ENCODE measurements at places on chromosomes 12 and 14. TPM values are rescaled to one million over a fixed set of nuclear protein-coding genes. Genes with fewer than 3 reads are reported as not detected.
A peak's percentile ranks its signal among the peaks of the same experiment; 100 is the strongest.

The ACOT6 gene
- not detected for total RNA-seq

The GRIN2B gene
- total RNA-seq = not detected

GRCh38 chr12:62631471-62632410 is 165.1 kb downstream of the MON2 start:
- H3K27ac ChIP-seq = no peak overlapping the region
- peaks cover 16% of the 10 kb centered on the region for H3K4me1 ChIP-seq
- H3K36me3 ChIP-seq = no peaks in the 10 kb centered on the region
- peak overlapping the region; percentile 41 for H3K4me3 ChIP-seq

GRCh38 chr14:67221248-67221981 is 19.8 kb upstream of the PALS1 start:
- no peaks in the 10 kb centered on the region for H3K27me3 ChIP-seq
- no peak overlapping the region for H3K27ac ChIP-seq
- H3K4me1 ChIP-seq = no peaks in the 10 kb centered on the region

The TOMM20L gene
- total RNA-seq = 0.56 TPM

- no peak overlapping the region for H3K4me3 ChIP-seq
- peak overlapping the region; percentile 31 for H3K27ac ChIP-seq
- H3K4me1 ChIP-seq = peaks cover 14% of the 10 kb centered on the region
- H3K27me3 ChIP-seq = no peaks in the 10 kb centered on the region
- no peaks in the 10 kb centered on the region for H3K36me3 ChIP-seq
Measured at GRCh38 chr14:94945615-94946014, 175.7 kb upstream of the GSC start.

DNA sequence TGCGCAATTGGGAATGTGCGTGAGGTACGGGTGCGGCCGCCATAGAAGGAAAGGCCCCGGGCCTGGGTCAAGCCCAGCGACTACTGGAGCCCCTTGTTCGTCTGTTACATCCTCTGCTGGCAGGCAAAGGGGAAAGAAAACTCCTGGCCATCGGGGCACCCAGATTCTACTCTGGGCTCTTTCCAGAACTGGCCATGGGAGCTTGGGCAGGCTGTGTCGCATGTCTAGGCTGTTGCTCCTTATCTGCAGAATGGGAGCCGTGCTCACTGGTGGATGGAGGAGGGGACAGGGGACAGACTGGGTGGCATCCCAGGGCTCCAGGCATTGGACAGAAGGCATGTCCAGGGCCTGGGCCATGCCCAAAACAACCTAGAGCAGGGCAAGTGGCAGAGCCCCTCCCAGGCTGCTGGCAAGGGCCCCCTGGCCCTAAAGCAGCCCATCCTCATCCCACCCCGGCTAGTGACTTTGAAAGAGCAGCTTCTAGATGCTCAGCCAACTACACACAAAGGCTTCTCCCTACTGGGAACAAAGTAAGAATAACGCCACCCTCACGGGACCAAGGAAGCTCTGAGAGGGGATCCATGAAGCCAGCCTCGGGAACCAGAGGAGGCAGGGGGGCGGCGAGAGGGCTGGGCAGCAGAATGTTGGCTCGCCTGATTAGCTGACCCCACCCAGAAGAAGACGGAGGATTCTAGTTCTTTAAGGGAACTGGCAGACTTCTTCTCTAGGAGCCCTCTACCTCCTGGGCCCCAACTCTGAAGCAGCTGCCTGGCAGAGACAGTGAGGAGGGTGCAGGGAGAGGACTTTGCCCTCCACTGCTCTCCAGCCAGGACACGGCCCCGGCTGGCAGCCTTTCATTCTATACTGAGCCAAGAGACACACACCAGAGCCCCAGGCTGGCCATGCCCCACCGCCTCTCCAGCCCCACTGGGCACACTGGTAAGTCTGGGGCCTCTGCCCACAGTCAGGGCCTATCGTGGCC is 96.8 kb downstream of the SINHCAF start:
- no peak overlapping the region for H3K4me3 ChIP-seq
- no peak for DNase-seq
- no peaks in the 10 kb centered on the region for H3K27me3 ChIP-seq
- no peak overlapping the region for H3K27ac ChIP-seq

GRCh38 chr14:45051180-45051579 is 32.7 kb upstream of the PRPF39 start:
- peaks cover 9% of the 10 kb centered on the region for H3K36me3 ChIP-seq
- no peaks in the 10 kb centered on the region for H3K4me1 ChIP-seq
- no peak for DNase-seq

DNA sequence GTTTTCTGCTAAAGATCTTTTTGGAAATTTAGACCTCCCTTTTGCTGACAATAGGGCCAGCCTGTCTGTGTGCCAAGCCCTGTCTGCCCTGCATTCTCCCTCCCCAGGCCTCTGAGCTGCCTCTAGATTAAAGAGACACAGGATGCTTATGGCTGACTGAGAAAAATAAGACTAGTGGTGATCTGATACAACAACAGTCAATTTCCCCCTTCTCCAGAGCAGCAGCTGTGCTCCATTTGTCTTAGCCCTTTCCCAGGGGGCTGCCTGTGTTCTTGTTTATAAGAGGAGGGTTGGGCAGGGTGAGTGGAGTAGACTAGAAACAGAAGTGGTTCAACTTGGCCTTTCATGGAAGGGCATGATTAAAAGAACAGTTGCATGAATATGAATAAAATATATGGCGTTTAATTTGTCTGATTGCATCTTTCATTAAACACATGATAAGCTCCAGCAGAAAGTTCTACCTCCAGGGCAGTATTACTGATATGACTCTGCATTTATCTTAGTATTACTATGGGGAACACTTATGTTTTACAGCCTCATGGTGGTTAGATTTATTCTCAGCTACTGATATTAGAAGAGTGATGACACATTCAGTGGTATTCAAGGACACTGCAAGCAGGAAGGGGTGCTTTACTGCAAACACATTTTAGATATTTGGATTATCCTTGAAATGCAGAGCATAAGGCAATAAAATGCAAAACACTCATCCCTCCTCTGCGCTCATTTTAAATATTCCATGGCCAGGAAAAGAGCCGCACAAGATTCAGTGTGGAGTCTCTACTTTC is 150.2 kb upstream of the CLEC14A start:
- no peak overlapping the region for H3K4me3 ChIP-seq
- no peak for DNase-seq
- no peaks in the 10 kb centered on the region for H3K27me3 ChIP-seq
- H3K4me1 ChIP-seq = no peaks in the 10 kb centered on the region
- H3K36me3 ChIP-seq = no peaks in the 10 kb centered on the region
- no peak overlapping the region for H3K27ac ChIP-seq

DNA sequence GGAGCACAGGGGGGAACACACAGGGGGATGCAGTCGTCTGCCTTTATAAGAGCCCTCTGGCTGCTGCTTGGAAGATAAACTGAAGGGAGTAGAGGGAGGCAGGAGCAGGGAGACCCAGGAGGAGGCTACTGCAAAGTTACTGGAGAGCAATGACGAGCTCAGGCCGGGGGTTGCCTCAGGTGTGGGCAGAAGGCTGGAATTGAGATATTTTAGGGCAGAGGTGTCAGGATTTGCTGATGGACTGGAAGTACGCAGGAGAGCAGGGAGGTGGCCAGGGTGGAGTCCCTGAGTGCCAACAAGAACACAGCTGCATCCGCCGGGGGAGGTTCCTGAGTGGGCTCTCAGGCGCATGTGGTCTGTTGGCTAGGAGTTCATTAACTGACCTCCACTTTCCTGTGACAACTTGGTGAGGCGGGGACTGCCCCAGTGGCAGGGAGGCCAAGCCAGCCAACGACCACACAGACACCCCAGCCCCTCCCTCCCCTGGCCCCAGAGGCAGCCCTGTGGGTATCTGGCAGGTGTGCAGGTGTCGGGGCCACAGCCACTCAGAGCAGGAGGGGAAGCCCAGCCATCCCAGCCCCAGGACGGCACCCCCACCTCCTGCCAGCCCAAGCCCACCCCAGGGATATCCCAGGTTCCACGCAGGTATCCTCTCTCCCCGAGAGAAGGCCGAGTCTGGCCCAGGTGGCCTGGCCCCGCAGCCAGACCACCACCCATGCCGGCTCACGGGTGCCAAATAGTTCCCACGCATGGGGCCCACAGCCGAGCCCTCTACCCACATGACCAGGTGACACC is 85.4 kb downstream of the NCOR2 start:
- H3K4me3 ChIP-seq = no peak overlapping the region
- no peaks in the 10 kb centered on the region for H3K27me3 ChIP-seq
- DNase-seq = no peak
- peaks cover 27% of the 10 kb centered on the region for H3K36me3 ChIP-seq

DNA sequence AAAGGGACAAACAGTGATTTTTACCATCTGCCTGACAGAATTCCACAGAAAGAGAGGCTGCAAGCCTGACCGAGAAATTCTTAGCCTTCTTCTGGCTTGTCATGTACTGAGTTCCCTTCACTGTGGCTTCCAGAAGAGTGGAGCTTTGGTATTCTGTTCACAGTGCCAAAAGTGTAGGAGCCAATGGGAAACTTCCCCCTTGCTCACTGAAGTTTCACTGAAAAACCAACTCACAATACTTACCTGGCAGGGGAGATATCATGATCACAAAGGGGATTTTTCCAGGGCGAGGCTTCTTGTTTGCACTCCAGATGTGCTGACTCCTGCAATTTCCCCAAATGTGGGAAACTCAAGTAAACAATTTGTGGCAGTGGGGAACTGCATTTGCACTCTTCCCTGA is 31.7 kb upstream of the MMP19 start:
- no peaks in the 10 kb centered on the region for H3K4me1 ChIP-seq
- DNase-seq = no peak
- H3K4me3 ChIP-seq = no peak overlapping the region
- no peak overlapping the region for H3K27ac ChIP-seq
- H3K27me3 ChIP-seq = no peaks in the 10 kb centered on the region
